ENCODE measurements at places on chromosomes 11 and 22. TPM values are rescaled to one million over a fixed set of nuclear protein-coding genes. Genes with fewer than 3 reads are reported as not detected.

DNA sequence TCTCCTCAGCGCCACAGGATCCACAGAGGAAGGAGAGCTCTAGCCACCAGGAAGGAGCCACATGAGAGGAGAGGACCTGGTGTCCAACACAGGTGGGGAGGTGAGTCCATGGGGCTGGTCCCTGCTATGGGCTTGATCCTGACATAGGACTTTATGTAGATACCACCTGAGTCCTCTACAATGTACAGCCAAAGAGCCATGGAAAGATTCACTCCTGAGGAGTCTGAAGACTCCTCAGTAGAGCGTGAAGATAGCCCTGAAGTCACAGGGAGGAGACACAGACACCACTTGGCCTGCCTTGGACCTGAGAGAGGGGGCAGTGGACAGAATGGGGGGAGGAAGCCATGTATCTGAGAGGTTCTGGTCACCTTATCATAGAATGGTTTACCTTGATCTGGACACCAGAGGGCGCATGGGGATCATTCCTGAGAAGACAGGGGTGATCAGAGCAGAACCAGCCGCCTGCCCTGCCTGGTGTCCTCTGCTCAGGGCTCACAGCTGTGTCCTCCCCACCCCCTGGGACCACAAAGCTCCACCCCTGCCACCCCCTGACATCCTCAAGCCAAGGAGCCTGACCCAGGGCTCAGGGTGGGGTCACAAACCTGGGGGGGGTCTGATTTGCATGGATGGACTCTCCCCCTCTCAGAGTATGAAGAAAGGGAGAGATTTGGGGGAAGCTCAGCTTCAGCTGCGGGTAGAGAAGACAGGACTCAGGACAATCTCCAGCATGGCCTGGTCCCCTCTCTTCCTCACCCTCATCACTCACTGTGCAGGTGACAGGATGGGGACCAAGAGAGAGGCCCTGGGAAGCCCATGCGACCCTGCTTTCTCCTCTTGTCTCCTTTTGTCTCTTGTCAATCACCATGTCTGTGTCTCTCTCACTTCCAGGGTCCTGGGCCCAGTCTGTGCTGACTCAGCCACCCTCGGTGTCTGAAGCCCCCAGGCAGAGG lies 77.0 kb downstream of the ZNF280B start:
- DNase-seq = peak; percentile 60

- DNase-seq = peak; percentile 45
Measured at GRCh38 chr11:5280582-5281102, 10.9 kb upstream of the HBE1 start.

GRCh38 chr11:111729831-111730311 lies 36.3 kb downstream of the PPP2R1B start:
- DNase-seq = no peak

The BARX2 gene
- 3.6 TPM for total RNA-seq

- DNase-seq = peak; percentile 65
Measured at GRCh38 chr11:134032501-134033091, 36.3 kb upstream of the JAM3 start.

- no peak for DNase-seq
Measured at GRCh38 chr22:27107386-27107785, 450.0 kb downstream of the MIAT start.
